ENCODE measurements at places on chromosomes 1 and 21. TPM values are rescaled to one million over a fixed set of nuclear protein-coding genes. Genes with fewer than 3 reads are reported as not detected.
A peak's percentile ranks its signal among the peaks of the same experiment; 100 is the strongest.

GRCh38 chr1:24506691-24507381 lies 4.2 kb downstream of the RCAN3 start:
- DNase-seq, result no peak

The FCRL5 gene
- not detected for polyA plus RNA-seq

DNA sequence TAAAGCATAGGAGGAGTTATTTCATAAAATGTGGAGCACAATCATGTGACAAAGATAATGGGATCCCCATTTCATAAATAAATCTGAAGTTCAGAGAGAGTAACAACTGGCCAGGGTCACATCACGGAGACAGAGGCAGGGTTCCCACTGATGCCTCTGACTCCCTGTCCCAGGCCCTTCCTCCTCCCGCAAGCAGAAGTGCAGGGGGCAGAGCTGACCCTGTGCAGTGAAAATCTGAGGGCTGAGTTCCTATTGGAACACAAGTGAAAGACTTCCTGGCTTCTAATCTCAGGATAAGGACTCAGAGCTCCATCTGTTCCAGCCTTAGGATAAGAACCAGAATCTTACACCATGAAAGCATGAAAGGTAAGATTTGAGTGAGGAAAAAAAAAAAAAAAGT lies 22.0 kb downstream of the SELL start:
- DNase-seq, result no peak

The NBPF10 gene
- 0.12 TPM for polyA plus RNA-seq

- no peak for DNase-seq
Observed at GRCh38 chr1:203142124-203142523, 14.6 kb downstream of the ADORA1 start.

The SPATA46 gene
- not detected for polyA plus RNA-seq

- DNase-seq, result no peak
Observed at GRCh38 chr1:173097001-173097400, 46.3 kb upstream of the TNFSF18 start.

GRCh38 chr1:228471762-228472398 lies 15.3 kb upstream of the RNF187 start:
- no peak for DNase-seq

DNA sequence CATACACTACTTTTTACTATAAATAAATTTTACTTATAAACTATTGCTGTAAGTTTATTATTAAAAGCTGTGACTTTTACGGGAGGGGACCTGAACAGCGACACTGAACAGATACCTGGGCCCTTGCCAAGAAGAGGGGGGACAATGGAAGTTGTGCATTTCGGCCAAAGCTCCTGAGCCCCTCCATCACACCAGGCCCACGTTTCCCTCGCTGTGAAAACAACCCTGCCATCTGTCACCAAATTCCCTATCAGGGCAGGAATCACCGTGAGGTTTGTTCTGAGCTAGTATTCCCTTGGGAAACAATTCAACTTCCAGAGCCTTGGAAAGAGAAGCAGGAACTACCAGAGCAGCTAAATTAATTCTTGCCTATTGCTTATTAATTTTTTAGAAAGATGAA lies 37.0 kb downstream of the VTCN1 start:
- DNase-seq, result no peak

GRCh38 chr21:43975469-43976098 lies 36.5 kb upstream of the TRAPPC10 start:
- DNase-seq, result peak; percentile 78

GRCh38 chr1:71068325-71069240 lies 12.3 kb downstream of the ZRANB2 start:
- no peak for DNase-seq

GRCh38 chr1:6490181-6491080 lies 1.0 kb downstream of the PLEKHG5 start:
- peak; percentile 38 for DNase-seq

The BCAR3 gene
- 0.32 TPM for polyA plus RNA-seq

DNA sequence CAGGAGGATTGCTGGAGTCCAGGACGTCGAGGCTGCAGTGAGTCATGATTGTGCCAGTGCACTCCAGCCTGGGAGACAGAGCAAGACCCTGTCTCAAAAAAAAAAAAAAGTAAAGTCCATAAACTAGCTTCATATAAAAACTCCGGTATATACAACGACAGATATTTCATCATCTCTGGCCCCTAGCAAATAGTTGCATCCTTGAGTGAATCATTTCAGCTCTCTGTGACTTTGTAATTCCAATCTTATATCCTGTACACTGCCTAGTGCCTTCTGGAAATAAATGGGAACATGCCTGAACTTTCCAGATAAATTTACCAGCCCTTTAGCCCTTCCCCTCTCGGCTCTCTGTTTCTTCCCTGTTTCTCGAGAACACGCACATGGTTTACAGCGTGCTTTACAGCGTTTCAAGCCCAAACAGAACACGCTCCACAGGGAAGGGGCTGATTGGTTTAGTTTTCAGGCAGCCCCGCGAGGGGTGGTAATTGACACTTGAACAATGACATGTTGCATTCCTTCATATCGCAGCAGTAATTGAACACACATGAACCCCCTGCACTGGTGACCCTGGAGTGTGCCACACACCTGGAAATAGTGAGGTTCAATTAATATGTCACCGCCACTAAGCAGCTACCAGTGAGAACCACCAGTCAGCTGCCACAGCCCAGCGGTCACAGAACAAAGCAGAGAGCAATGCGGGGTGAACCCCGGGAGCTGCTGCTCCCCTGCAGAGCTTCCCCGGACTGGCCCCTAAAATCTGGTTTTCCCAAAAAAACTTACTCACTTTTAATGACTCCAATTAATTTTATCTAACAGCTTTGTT lies 35.7 kb upstream of the SIM2 start:
- DNase-seq, result no peak

DNA sequence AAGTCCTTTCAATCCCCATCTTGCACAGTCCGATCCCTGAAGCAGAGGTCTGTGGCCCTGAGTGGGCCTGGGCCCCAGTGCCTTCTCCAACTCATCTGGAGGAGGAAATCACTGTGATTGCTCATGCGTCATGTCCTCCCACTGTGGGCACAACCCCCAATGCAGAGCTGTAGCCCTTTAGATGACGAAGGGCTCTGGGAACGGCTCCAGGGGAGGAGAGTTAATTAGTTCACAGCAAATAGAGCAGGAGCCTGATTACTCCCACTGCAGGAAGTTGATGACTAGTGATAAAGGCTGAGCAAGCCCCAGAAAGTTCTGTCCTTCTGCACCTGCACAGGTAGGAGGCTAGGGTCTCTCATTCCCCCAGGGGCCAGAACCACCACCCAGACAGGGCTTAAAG lies 111.5 kb downstream of the CCDC185 start:
- no peak for DNase-seq

GRCh38 chr1:229035748-229036082 lies 235.2 kb upstream of the RAB4A start:
- no peak for DNase-seq

DNA sequence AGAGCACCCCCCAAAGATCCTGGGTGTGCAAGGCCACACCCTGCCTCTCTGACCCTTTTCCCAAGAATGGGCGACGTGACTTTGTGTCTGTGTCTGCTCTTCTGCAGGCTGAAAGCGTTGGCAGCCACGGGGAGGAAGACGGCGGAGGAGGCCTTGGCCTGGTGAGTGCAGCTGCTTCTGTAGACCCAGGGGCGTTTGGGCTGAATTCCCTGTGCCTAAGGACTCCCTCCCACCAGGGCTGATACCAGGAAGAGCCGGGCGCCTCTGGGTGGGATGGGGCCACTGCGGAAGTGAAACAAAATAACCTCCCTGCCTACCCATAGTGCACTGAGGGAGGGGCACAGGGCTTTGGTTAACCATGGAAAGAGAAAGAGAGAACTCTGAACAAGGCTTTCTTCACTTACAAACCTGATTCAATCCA lies 2.5 kb downstream of the UBASH3A start:
- DNase-seq, result peak; percentile 68

- no peak for DNase-seq
Observed at GRCh38 chr21:17264182-17264581, 248.7 kb upstream of the CXADR start.

DNA sequence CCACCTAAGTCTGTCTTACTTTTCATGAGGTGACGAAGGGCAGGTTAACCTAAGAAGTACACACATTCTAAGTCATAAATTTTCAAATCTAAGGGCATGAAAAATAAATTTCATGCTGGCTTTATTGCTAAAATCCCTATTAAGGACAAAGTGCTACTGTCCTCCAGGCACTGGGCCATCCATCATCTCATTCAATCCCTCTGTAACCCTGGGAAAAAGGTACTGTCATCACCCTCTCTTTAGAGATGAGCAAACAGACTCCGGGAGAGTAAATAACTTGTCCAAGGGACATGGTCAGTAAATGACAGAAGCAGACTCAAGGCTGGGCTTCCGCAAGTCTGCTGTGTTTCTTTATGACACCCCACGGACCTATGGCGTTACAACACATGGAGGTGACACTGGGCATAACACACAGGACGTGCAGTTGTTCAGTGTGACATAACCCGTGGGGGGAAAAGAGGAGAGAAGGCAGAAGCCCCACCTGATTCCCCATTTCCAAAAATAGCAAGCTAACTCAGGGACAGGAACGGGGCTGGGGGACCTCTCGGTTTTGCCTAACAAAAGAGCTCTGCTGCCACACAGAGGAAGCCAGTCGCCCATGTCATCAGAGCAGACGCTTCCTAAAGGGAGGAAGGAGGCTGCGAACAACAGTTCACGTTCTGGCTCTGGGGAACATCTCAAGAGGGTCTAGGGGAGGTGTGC lies 12.5 kb upstream of the SRM start:
- no peak for DNase-seq

DNA sequence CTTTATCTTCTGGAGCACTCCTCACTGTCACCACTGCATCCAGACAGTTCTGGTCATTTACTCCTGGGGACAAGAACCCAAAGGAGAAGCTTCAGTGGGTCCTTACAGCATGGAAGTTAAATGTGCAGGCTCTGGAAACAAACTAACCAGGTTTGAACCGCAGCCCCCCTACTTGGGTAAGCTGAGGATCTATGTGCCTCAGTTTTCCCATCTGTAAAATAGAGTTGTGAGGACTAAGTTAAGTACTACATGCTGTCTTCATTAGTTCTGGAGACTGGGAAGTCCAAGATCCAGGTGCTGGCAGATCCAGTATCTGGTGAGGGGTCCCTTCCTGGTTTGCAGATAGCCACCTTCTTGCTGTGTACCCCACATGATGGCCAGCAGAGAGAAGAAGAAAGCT lies 8.0 kb upstream of the ATP1A2 start:
- no peak for DNase-seq

GRCh38 chr1:54280651-54281050 lies 80.7 kb downstream of the MRPL37 start:
- DNase-seq, result no peak

- DNase-seq, result no peak
Observed at GRCh38 chr1:9449110-9449627, 90.1 kb upstream of the SLC25A33 start.

DNA sequence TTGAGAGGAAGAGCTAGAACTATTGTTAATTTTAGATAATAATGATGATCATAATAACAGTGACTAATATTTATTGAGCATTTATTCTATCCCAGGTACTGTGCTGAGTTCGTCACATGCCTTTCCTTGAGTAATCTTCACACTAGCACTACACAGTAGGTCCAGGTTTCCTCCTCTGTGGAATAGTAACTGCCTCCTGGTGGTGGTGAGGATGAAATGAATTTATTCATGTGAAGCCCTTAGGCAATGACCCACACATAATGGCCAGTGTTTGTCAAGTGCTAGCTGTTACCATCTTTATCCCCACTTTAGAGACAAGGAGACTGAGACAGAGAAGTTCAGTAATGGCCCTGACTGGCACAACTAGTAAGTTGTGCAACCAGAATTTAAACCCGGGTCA lies 5.9 kb downstream of the NIPAL3 start:
- no peak for DNase-seq

GRCh38 chr1:164228928-164229327 lies 330.1 kb upstream of the PBX1 start:
- DNase-seq, result no peak

The ANGPTL3 gene
- polyA plus RNA-seq, result not detected

DNA sequence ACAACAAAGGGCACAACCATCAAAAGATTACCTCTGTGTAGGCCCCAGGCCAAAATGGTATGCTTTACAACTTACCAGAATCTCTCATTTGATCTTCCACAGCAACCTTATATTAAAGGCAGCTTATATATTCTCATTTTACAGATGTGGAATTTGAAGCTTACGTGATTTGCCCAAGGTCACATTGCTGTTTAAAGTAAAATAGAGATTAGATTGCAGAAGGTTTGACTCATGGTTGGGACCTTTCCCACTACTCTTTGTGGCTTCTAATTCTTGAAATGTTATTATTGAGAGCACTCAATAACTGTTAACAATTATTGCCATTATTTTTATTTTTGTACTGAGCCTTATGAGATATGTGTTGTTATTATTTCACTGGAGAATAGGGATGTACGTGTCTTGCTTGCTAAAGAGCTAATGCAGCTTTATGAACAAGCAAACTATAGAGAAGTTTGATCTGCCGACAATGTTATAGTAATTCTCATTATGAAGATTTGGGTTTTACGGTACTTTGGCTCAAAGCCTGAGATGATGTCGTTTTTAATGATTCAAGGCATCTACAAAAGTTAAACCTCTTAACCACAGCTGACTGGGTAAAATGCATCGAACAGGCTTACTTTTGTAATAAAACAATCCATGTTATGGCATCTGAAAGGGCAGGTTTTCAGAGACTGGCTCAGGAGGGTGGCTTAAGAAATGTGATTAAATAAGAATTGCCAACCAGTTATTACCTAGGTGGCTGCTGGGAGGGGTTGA lies 43.3 kb upstream of the TSNAX start:
- DNase-seq, result no peak
